ENCODE measurements at places on chromosomes 1 and 21.

DNA sequence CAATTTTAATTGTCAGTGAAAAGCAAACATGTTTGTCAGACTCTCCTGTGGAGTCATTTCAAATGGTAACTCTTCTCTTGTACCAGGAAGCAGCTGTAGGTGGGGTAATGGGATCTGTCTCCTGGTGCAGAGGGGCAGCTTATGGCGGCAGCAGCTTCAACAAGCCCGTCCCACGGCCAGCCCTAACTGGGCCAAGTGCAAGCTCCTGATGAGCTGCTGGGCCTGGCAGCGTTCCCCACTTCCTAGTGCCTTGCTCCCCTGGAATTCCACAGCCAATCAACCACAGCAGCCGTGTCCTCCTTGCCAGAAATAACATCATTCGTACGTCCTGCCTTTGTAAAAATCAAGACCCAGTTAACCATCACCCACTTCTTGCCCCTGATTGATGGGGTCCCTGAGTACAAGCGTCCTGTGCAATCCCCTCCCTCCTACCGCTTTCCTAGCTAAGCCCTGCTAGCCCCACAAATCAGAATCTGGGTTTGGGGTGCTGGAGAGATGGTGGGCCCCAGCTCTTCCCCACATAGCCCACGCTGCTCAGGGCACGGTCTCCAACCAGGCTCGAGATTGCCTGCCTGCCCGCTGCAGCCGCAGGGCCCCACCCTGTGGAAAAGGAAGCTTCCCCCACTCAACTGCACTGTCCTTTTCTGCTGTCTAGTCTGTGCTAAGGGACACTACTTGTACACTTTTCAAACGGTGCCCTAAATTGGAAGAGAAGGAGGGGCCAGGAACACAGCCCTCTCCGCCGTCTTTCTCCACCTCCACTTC is 61.2 kb downstream of the TOR1AIP2 start:
- DNase-seq: peak; percentile 69

DNA sequence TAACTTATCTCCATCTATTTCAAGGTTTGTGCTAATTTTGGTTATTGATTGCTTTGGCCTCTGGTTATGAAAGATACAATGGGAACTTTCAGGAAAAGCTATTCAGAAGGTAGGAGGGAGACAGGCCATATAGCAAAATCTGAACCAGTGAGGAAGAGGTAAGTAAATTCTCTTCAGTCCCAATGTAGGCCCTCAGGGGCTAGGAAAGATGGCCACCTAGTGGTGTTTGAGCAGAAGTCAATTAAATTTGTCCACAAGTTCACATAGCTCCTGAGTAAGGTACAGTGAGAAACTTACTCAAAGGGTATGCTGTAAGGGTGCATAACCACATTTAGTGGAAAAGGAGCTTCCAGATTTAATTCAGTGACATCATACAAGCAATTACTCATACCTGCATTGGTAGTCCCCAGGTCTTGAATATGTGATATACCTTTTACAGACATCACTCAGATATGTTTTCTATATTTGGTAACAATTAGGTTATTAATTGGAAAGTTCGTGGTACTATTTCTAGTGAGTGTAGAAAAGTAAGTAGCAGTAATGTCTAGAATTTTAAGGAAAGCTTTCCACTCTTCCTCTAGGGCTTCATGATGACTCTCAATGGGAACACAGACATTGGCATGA is 21.4 kb upstream of the FMO1 start:
- DNase-seq: peak; percentile 85

DNA sequence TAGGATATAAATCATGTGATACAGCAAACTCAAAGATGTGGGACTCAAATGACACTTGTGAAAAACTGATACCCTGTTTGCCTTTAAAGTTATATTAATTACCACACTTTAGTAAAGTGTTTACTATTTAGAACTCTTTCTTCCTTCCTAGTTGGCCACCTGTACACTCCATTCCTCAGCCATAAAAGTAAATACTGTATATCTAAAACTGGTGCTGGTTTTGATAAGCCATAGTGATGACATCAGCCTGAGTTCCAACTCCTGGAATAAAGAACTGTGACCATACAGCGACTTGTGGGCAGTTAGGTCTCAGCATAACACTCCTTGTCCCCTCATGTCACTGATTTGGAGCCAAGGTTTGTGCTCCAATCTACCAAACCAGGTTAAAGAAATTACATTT is 2.8 kb downstream of the PTGER3 start:
- DNase-seq: peak; percentile 29

DNA sequence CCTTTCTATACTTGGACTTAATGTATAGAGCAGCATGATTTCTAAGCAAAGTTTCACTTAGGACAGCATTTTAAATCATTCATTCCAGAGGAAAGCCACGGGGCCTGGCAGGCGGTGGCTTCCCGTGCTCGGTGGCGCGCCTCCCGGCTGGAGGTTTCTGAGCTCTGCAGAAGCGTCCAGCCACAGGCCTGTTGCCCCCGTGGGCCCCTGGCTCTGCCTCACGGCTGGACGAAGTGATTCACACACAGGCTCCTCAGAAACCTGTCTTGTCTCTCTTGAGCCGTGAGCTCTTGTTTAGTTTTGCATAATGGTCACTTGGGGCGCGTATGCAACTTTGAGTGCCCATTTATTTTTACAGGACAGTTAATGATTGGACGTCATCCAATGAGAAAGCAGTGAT is 22.1 kb upstream of the DIP2A start:
- no peak for DNase-seq

GRCh38 chr1:163426505-163427251 is 104.9 kb downstream of the NUF2 start:
- no peak for DNase-seq

DNA sequence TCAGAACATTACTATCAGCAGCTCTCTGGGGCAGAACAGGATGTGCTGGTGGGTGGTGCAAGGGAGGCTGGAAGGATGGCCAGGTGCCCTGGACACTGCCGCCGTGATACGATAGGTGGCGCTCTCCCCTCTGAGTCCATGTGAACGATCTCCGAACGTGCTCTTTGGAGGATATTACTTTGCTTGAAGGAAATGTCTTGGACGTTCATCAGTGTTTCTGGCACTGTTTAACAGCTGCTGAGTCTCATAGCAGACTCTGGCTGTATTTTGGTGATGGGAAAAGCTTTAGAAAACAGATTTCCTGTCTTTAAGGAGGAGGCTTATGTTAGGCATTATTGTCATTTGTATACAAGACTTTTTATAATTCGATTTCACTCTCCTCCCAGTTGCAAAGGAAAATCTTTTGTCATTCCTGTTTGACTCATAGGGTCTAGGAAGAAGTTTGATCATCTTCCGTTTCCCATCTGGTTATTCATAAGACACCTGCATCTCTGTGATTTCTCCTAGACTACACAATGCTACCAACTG is 386.2 kb upstream of the ADGRL2 start:
- DNase-seq: peak; percentile 80

- peak; percentile 44 for DNase-seq
These were observed 13.0 kb upstream of the GUCA2A start for GRCh38 chr1:42177541-42177981.

DNA sequence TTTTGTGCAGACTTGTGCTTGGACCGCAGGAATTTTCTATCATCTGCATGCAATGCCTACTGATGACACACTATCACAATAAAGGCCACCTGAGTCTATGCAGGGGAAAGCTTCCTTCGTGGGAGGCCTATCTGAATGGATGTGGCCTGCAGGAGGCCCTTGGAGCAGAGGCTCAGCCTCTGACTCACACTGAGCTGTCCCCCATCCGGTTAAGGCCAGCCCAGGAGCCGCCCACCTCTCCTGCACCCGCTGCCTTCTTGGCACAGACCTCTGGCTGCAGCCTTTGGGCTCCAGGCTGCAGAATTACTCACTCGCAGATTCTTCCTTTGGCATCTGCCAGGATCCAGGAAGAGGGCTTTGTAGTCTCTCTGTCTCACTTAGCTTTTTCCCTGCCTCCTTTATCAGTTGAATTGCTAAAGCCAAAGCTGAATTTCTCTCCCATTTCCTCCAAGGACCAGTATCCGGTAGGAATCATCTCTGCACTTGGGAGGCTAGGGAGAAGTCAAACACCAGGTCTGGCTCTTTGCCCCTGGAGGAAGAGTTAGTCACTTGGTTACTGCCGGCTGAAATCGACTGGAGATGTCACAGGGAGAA is 65.1 kb upstream of the JUN start:
- peak; percentile 91 for DNase-seq

DNA sequence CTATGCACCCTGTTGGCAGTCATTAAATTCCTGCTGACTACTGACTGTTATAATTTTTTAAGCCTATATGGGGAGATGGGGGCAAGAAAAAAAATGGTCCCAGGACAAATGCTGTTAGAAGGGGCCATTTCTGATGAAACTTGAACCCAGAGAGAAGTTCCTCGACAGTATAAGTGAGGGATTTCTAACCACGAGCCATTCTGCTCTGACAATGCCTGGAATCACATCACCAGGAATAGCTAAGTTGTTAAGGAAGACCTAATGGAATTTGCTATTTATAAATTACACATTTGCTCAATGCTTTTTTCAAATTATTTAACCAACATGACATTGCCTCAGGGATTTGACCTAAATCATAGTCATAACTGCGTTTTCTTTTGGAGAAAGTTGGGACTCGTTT is 55.2 kb downstream of the LHX9 start:
- no peak for DNase-seq

- DNase-seq: no peak
These were observed 2.8 kb downstream of the PEA15 start for GRCh38 chr1:160207771-160208556.

DNA sequence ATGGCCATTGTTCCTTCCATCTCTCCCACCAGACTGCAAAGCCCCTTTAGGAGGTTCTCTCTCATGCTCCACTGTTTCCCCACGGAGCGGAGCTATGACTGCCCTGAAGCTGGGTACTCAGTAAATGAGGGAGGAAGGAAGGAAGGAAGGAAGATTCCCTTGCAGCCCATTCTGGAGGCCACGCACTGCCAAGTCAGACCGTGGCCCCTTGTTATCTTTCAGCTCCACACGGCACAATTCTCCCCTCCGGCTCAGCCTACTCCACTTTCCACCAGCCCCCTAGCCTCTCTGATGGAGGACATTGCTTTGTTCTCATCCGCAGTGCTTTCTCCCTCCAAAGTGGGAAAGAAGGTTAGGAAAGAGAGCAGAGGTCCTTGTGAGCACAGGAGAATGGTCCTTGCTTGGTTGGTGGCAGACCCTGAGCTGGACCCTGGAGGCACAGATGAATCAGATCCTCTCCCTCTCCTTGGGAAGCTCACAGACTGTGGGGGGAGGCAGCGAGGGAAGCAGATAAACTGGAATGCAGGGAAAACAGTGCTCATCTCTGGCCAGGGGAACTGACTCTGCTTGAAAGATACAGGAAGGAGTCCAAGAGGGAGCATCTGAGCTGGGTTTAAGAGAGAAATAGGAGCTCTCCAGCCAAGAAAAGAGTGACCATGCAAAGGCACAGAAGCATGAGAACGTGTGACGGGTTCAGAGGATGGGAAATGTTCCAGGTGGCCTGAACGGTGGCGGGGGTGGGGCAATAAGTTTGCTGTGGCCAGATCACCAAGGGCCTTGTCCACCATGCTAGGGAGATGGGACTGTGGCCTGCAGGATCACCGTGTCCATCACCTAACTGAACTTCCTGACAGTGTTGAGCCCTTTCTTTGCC is 52.6 kb downstream of the GLIS1 start:
- no peak for DNase-seq

DNA sequence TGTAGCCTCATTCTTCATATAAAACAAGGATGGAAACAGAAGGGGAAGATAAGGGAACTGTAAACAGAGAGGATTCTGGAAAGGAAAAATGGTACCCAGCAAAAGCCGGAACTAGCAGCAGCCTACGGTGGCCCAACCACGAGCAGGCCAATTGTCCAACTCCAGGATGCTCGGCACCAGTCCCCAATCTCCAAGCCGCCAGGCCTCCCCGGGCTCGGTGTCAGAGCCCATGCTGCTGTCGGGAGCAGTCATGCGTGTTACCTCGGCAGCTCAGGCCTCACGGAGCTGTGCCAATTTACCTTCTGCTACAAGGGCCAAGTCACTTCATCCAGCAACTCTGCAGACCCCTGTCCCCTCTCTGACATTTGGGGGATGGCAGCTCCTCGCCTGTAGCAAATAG is 130.8 kb downstream of the ZBTB18 start:
- no peak for DNase-seq

- peak; percentile 33 for DNase-seq
These were observed 9.4 kb downstream of the TIAM1 start for GRCh38 chr21:31334648-31335121.

Measured in DMS53 (cell line).